ENCODE measurements at places on chromosomes 3 and 15.
A peak's percentile ranks its signal among the peaks of the same experiment; 100 is the strongest.

- no peak for DNase-seq
Measured at GRCh38 chr3:38567498-38567897, 71.4 kb downstream of the EXOG start.

DNA sequence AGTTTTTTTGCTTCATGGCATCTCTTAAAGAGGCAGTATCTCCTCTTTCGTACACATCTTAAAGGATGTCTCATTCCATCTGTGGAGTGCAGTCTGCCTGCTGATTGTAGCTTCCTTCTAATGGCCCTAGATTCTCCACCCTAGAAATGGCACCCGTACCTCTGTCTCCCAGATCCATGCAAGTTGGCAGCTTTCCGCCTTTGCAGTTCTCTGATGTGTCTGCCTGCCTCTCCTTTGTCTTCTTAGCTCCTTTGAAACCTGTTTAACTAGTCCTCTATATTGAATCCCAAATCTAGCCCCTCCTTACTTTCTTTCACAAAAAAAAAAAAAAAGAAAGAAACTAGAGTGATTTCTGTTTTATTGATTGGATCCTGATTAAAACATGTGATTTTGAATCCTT is 1025.0 kb downstream of the ZPLD1 start:
- no peak for DNase-seq

DNA sequence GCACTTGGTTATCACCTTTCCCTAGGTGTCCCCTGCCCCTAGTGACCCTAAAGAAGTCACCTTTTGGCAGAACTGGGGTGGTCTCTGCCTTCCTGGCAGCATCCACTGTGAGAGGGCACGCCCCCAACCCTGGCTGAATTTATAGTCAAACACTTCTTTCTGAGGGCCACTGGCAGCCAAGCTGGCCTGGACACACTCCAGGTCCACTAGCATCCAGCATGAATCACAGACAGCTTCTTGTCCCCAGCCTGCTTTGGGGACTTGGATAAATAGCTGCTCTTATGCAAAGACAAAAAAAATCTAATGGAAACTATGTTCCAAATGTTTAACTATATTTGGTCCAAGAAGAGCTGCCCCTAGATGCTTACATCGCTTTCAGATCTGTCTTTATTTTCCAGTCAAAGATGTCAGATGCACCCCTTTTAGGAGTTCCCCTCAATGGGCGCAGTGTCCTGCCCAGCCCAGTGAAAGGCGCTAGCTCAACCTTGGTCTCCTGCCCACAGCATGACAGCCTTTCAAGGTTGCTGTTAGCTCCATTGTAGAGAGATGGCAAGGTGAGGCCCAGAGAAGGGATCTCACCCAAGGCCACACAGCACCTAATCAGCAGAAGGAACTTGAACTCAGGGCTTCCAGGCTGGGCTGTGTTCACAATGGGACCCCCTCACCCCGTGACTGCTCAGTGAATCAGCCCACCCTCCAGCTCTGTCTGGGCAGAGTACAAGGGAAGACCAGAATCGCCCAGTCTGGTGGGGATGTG is 7.0 kb downstream of the RASL12 start:
- DNase-seq: no peak

DNA sequence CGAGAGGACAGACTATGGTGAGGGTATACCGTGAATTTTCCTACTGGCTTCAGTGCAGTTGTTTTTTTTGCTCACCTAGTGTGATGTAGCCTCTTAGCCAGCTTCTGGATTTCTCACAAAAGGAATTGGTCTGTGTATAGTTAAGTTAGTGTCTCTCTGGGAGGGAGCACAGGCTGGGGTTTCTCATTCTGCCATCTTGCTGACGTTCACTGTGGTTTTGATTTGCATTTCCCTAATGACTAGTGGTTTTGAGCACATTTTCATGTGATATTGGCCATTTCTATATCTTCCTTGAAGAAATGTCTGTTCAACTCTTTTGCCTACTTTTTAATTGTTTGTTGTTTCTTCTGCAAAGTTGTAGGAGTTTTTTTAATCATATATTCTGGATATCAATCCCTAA is 2.2 kb upstream of the CD86 start:
- DNase-seq: no peak

DNA sequence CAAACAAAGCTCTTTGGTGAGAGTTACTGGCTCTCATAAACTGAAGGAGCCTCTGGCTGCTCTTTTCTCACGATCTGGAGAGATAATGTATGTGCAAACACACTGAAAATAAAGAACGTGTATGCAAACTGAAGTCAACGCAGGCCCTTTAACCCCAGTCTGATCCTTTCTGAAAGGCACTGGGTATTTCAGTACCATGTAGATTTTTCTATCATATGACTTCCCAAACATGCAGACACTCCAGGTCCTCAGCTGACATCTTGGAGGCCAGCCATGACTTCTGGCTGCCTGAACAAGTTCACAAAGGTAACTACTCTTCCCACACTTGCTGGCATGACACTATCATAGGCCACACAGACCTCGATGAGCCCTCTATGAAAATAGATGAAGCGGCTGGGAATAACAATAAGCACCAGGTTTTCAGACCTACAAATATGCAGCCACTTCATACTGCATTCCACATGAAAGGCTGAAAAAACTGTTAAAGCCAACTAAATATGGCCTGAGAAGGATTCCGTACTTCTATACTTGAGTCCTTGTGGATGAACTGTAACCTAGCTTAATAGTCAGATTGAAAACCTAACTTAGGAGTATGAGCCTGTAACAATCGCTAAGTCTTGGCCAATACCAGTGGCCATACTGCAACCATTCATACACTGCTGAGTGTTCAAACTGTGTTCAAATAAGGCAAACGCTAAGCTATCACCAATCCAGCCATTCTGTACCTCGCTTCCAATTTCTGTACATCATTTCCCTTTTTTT is 121.3 kb downstream of the THRB start:
- no peak for DNase-seq

GRCh38 chr3:11375333-11376088 is 103.3 kb downstream of the ATG7 start:
- DNase-seq: no peak

GRCh38 chr3:112744106-112744505 is 102.6 kb downstream of the CD200R1L start:
- no peak for DNase-seq

DNA sequence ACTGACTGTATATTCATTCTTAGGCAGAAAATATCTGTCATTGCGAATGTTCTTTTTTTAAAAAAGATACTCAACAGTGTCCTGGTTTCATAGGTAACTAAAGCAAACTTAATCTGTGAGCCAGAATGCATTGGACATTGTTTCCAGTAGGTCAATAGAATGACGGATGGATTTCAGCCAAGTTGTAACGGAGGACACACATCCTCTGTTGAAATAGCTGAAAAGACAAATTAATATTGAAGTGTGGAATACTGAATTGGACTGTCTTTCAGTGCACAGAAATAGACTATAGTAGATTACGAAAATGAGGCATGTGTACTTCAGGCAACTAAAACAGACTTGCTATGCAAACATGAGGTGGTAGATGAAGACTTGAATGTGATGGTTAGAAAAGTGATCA is 461.6 kb downstream of the WDR72 start:
- DNase-seq: no peak

GRCh38 chr3:177212756-177213155 is 15.5 kb upstream of the TBL1XR1 start:
- no peak for DNase-seq

GRCh38 chr3:18988614-18989229 is 159.6 kb upstream of the KCNH8 start:
- DNase-seq: no peak

GRCh38 chr3:171695426-171695825 is 114.9 kb downstream of the PLD1 start:
- DNase-seq: no peak

GRCh38 chr15:77959432-77959879 is 118.1 kb downstream of the TBC1D2B start:
- no peak for DNase-seq

DNA sequence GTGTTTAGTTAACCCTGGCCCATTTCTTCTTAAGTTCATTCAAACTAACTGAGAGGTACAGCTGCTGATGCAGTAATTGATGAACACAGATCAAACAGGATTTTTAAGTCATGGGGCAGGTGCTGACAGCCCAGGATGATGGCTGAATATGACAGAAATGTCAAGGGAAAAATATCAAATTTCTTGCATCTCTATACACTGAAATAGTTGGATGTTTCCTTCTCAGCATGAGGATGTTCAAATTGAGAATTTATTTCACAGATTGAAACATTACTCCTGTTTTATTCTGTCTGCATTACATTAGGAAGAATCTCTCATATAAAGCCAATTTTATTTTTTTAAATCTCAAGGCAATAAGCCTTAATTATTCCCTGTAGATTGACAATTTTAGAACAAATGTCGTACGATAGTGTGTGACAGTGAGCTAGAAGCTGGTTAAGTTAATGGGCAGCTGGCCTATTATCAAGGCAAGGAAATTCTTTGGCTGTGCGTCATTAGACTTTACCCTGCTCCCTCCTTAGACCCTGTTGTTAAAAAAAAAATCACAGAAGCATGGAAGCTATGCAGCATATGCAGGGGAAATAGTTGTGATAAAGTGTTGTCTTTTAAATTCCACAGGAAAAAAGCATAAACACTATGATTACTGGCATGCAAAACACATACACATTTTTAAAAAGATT is 183.8 kb upstream of the KCNMB2 start:
- peak; percentile 67 for DNase-seq

- no peak for DNase-seq
Measured at GRCh38 chr3:178325330-178325729, 210.9 kb upstream of the KCNMB2 start.

GRCh38 chr3:152385761-152386160 is 117.0 kb downstream of the MBNL1 start:
- DNase-seq: peak; percentile 76

- no peak for DNase-seq
Measured at GRCh38 chr3:112688819-112689218, 47.9 kb upstream of the CCDC80 start.

DNA sequence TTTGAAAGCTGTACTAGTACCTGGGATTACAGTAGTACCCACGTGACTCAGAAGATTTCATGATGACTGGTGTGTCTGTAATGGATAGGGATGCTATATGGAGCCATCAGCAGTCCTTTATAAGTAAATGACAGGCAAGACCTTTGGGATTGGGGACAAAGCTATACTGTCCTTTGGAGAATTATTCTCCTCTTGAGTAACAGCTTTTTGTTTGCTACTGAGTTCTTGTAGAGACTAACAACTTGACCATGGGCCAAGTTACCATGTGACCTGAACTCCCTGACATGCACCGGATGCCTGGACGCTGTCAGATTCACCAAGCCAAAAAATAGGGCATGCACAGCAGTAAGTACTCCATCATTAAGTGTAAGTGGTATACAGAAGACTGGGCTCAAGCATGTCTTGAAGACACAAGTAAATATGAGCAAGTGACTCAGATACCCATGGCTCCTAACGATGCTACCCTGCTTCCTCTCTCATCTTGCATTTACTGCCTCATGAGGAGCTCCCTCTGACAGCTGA is 12.9 kb downstream of the SEC11A start:
- DNase-seq: no peak

GRCh38 chr3:175430983-175431773 is 572.0 kb downstream of the NAALADL2 start:
- DNase-seq: peak; percentile 69

DNA sequence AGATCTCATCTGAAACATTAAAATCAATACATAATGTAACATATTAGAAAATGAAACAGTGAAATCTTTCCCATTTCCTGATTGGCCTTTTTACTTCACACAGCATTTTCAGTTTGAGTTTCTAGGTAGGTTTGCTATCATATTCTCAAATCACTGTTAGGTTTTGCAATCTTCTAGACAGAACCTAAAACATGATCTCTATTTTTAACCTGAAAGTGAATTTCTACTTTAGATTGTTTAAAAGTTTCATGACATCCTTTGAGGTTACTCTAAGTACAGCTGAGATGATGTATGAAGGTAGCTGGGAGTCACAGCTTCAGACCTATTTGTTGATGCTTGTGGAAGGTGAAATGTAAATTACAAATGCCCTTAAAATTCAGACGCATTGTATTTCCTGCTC is 118.4 kb upstream of the GPR149 start:
- no peak for DNase-seq

DNA sequence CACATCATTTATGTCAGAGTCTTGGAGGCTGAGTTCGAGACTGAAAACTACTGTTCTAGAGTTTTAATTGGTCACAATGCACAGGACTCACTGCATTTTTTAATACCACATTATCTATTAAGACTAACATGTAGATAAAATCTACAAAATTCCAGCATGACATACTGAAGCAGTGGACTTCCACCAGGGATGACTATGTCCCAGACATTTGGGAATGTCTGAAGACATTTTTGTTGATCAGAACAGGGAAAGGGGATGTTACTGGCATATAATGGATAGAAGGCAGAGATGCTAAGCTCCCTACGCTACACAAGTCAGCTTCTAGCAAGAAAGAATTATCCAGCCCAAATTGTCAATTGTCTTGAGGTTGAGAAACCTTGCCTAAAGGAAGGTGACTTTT is 419.0 kb upstream of the TGFBR2 start:
- DNase-seq: no peak

DNA sequence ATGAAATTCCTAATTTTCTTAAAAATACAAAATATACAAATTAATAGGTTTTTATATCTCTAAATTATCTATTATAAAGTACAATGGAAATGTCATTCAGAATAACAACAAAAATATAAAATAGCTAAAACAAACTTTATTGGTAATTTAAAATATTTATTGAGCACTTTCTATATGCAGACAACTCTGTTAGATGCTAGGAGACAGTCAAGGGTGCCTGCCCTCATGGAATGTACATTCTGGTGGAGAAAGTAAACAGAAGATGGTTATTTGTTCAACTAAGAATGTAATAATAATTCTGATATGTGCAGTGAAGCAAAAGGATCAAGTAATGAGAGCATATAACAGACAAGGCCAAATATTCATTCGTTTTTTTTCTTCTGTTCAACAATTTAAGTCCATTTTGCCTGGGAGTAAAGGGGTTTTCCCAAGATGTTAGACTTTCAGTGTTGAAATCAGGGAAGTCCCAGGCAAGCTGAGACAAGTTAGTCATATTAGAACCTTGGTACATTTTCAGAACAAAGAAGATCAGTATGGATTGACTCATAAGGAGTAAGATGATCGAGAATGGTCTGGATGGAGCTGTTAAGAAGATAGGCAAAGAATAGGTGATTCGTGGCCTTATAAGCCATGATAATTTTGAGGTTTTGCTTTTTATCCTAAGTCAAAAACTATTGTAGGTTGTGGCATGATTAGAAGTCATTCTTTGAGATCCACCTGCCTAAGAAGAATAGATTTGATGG is 150.2 kb upstream of the MLF1 start:
- DNase-seq: peak; percentile 71

GRCh38 chr15:51708013-51708412 is 26.7 kb downstream of the SCG3 start:
- DNase-seq: no peak

- no peak for DNase-seq
Measured at GRCh38 chr3:127252446-127252845, 35.4 kb downstream of the PRR20G start.

GRCh38 chr3:134710313-134710680 is 59.5 kb upstream of the KY start:
- no peak for DNase-seq

GRCh38 chr3:118101891-118102290 is 932.8 kb downstream of the IGSF11 start:
- DNase-seq: no peak

GRCh38 chr3:80213086-80213485 is 445.3 kb upstream of the ROBO1 start:
- peak; percentile 69 for DNase-seq

GRCh38 chr15:48814286-48814685 is 3.4 kb upstream of the CEP152 start:
- no peak for DNase-seq
